ENCODE measurements at places on chromosomes 6 and 20.

DNA sequence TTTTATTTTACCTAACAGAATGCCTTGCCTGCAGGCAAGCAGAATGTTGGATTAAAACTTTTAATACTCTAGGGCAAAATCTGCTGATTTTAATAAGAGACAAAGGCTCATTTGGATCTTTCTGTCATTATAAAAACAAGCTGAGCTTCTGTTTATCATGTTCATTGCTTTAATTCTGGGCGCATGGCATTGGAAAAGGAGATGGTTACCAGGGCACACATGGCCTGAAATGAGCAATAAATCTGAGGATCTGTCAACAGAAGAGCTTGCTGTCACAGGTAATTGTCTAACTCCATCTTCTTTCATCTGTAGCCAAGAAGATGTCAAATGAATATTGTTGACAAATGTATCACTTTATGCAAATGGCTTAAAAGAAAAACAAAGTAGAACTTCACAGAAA lies 439.6 kb downstream of the DOK5 start:
- no peak for DNase-seq

- peak; percentile 52 for DNase-seq
Observed at GRCh38 chr6:38593409-38593808, 46.3 kb downstream of the BTBD9 start.

- peak; percentile 25 for DNase-seq
Observed at GRCh38 chr20:10307359-10307735, 88.7 kb downstream of the SNAP25 start.

DNA sequence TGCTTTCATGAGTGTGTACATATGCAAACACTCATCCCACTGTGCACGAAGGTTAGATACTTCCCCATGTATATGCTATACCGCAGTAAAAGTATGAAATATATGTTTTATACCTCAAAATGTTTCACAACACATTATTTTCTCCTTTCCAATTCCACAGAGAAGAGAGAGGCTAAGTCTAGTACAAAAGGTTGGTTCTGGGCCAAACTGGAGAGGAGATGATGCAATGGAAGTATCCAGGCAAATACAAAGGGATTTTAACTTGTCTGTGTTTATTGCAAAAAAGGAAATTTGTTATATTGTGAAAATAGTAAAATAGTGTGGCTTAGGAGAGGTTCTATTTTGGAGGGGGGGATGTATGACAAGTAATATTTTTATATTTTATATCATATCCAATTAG lies 112.6 kb downstream of the PLCB1 start:
- DNase-seq = peak; percentile 94

DNA sequence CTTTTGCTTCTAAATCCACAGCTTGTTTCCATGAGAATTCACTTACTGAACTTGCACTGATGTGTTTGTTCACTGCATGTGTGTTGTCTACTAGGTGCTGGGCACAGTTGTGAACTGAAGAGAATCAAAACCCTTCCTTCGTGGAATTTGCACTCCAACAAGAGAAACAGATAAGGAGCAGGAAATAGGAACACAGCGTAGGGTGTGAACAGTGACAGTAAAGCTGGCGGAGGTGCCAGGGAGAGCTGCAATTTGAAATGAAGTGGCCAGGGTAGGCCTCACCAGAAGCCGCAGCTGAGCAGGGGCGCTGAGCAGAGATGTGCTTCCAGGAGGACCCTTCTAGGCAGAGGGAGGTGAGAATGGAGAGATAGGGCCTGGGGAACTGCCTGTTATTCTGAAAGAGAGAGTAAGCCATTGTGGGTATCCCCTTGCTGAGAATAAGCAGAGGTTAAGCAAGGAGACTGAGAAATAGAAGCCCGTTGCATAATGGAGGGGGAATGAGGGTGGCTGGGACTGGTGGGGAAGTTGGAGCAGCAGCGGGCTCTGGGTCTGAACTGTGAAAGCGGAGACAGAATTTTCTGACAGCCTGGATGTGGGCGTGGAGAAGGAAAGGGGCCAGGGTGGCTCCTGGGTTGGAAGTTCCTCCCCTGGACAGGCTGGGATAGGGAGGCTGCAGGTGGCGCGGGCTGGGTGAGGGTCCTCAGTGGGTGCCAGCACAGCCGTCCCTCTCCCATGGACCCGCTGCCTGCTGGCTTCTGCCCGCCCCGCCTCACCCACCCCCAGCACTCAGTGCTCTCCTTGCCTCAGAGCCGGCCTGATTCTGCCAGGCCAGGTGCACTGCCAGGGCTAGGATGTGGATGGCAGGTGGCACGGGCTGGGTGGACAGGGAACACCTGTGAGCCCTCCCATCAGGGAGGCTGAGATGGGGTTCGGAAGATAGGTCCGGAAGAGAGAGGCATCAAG lies 114.7 kb upstream of the AFDN start:
- DNase-seq = no peak

DNA sequence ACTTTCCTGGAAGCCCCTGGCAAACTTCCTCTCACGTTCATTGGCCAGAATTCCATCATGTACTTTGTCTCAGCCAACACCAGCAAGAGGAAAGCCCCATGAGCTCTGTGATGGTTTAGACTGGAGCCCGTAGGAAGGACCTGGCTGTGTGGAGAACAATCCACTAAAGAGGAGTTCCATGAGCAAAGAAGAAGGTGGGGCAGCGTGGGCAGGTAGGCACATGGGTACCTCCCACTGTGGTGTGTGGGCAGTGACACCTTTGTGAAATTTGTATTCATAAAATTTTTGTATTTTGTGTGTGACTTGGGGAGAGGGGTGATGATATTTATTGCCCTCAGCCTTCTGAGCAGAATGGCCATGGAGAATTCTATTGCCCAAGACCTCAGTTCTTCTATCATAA lies 89.5 kb upstream of the SCP2D1 start:
- DNase-seq = no peak

GRCh38 chr6:66623050-66623449 lies 916.0 kb upstream of the EYS start:
- no peak for DNase-seq

DNA sequence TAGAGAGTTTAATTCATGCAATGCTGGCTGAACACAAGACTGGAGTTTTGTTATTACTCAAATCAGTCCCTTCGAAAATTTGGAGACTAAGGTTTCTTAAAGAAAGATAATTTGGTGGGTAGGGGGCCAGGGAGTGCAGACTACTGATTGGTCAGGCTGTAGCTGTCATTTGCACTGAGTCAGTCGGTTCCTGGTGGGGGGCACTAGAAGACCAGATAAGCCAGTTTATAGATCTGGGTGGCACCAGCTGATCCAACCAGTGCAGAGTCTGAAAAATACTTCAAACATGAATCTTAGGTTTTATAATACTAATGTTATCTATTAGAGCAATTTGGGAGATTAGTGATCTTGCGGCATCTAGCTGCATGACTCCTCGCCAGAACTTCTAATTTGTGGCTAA lies 530.7 kb downstream of the NKAIN2 start:
- DNase-seq = no peak

- peak; percentile 61 for DNase-seq
Observed at GRCh38 chr6:137764464-137764863, 102.6 kb upstream of the TNFAIP3 start.

GRCh38 chr20:9740486-9740885 lies 98.4 kb downstream of the PAK5 start:
- no peak for DNase-seq

GRCh38 chr6:137465378-137466009 lies 28.7 kb downstream of the OLIG3 start:
- DNase-seq = no peak

DNA sequence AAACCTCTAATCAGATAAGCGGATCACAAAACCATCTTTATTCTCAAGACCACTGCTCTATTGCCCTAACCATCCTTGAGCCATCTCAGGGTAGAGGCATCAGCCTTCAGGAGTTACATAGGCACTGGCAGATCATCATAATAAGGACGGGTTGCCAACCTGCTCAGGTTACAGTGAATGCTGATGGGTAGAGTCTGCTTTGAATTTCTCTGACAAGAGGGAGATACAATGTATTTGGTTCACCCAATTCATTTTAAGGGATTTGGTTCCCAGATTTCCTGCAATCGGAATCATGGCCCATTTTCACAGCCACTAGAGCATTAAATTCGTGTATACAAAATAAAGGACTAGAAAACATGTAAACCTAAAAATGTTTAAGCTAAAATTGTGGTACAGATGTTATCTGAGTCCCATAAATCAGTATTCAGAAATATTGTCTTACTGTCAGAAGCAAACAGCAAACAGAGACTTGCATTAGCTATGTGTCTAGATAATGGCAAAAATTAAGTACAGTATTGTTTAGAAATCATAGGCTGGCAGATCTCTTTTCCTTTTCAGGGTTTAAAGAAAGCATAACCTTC lies 41.9 kb upstream of the TMEM170B start:
- no peak for DNase-seq

- no peak for DNase-seq
Observed at GRCh38 chr6:157713451-157714152, 109.4 kb upstream of the SNX9 start.

GRCh38 chr6:158219228-158219627 lies 51.1 kb downstream of the GTF2H5 start:
- DNase-seq = peak; percentile 90

DNA sequence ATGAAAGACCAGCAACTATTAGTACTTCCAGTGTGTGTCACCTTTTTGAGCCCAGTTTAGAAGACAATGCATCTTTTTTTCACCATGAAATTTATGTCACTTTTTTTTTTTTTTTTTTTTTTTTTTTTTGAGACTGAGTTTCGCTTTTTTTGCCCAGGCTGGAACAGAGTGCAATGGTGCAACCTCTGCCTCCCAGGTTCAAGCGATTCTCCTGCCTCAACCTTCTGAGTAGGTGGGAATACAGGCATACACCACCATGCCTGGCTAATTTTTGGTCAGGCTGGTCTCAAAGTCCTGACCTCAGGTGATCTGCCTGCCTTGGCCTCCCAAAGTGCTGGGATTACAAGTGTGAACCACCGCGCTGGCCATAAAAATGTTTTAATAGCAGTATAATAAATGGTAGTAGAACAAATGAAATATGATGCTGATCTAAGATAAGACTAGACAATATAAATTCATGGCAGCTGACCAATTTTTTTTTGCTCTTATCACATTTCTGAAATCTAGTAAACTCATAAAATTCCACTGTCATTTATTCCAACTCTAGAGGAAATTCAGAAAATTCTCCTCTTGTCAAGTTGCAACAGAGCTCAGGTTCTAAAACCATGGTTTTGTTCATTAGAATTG lies 21.3 kb downstream of the NHSL1 start:
- DNase-seq = no peak

DNA sequence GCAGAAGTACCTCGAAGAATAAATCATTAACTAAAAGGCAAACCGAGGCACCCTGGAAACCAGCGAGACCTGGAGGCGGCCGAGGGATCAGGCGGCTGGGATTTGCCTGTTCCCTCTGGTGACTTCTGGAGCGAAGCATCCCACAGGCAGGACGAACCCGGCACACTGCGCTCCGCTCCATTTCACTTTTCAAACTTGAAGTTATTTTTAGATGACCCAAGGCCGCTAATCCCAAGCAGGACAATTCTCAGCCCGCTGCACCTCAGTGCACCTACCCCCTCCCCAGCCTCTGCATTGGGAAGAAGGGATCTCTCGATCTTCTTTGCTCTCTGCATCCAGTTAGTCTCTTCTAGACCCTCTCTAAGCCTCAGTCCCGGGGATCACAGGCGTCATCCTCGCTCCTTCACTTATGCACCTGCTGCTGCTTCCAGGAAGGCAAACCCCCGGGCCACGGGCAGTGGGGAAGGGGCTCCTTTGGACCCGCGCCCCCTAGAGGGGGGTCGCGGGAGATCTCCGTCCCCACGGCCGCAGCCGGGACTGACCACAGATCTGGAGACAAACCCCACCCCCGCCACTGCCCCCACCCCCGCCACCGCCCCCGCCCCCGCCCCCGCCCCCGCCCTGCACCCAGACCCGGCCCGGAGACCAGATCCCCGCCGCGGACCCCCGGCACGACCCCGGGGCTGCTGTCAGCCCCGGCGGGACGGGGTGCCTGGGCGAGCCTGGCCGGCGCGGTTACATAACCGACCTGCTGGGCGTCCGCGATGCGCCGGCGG lies 636 bp downstream of the RCAN2 start:
- peak; percentile 66 for DNase-seq

- no peak for DNase-seq
Observed at GRCh38 chr6:117194271-117194670, 71.1 kb upstream of the VGLL2 start.

DNA sequence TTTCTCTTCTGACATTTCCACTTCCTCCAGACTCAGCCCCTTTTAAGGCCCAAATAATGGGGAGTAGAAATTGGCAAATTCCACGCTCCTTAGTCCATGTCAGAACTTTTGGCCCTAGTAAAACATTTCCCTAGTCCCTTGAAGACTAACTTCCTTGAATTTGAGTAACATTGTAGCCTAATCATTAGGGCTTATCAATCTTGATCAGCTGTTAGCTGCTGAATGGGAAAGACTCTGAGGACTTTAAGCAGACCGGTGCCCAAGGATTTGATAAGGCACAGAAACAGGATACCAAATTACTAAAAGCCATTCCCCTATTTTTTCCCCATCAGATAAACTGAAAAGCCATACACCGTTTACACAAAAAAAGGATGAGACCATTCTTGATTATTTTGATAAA lies 37.0 kb upstream of the ECI2 start:
- no peak for DNase-seq

GRCh38 chr20:38132910-38133501 lies 32.1 kb downstream of the TGM2 start:
- no peak for DNase-seq

DNA sequence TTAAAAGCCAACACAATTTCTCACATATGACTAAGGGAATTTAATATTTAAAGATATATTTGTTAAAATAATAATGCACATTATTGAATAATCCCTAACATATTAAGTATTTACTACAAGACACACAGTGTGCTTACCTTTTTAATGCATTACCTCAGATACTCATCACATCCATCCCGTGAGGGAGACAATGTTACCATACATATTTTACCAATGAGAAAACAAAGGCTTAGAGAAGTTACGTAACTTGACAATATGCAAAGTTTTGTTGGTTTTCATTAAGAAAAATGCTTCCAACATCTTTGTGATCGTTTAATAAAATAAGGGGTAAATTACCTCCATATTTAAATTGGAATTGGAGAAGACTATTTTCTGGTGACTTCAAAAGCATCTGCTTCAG lies 4.3 kb downstream of the IFNGR1 start:
- DNase-seq = peak; percentile 49

DNA sequence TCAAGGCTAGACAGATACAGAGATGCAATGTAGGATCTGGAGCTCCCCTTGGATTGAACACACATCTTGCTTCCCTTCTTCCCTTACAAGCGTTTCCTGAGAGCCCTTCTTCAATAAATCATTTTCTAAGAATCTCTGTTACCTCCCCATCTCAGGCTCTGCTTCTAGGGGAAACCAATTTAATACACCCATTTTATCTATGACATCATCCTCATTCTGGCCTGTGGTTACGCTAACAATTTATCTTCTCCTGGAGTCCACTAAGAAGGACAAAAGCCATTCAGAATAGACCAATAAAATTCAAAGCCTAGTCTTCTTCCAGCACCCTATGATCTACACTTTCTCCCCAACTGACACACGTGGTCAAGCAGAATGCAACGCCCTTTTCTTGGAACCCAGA lies 390.1 kb downstream of the PLCB1 start:
- DNase-seq = no peak

DNA sequence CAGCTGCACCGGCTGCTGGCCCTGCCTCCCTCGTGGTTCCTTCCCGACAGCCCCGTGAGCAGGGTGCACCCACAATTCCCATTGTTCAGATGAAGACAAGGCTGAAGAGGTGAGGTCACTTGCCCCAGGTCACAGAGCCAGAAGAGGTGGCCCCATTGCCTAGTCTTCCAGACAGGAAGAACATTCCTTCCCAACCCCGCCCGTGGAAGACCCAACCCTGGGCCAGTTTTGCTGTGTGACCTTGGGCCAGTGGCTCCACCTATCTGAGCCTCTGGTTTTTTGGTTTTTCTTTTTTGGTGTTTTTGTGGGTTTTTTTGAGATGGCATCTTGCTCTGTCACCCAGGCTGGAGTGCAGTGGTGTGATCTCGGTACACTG lies 61.7 kb downstream of the RIPOR3 start:
- DNase-seq = no peak
